CD4-positive, alpha-beta T cell treated with Interleukin-15 for 4 hours (primary cell): ENCODE measurements at places on chromosomes 3 and 15.

- no peak for DNase-seq
Measured at GRCh38 chr3:69294014-69294766, 91.7 kb downstream of the FRMD4B start.

DNA sequence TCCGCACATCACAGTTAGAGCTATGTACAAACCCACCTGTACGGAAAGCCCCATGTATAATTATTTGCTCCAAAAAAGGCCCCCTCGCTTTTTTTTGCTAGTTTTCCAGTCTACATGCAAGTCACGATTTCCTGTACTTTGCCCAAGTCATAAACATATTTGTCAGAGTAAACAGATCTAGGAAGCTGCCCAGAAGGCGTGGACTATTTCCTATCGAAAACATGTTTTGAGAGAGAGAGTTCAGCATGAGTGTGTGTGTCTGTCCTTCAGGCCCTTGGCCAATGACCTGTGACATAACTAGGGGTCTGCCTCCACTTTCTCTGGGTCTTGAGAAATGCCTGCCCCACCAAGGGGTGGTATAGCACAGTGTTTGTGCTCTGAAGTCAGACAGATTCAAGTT lies 72.7 kb upstream of the HACD2 start:
- DNase-seq, result no peak

DNA sequence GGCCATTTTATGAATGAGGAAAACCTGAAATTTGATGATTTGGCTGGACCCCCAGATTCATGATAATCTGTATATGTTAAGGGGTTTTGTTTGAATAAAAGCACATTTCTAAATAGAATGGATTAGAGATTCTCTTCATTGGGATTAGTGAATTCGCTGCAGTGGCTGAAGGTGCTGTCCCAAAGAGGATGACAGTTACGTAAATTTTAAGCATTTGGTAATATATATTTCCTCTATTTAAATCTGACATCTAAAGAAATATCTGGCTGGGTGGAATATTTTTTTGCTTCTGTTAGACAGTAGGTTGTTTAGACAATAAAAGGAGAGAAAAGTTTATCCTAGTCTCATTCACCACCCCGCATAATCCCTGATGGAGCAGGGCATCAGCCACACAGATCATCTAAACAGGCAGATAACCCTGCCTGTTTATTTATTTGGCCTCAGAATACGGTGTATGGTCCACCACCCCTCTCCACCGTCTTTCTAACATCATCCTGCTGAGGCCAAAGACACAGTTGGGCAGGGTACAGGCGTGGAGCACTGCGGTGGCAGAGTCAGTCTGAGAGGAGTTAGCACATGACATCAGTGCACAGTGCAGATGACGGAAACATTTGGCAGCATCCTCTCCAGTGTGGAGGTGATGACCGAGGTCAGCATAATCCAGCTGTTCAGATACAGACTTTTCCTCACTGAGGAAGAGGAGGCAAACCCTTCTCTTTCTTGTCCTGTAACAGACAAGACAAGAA lies 20.4 kb upstream of the NFKBIZ start:
- DNase-seq, result peak; percentile 52

DNA sequence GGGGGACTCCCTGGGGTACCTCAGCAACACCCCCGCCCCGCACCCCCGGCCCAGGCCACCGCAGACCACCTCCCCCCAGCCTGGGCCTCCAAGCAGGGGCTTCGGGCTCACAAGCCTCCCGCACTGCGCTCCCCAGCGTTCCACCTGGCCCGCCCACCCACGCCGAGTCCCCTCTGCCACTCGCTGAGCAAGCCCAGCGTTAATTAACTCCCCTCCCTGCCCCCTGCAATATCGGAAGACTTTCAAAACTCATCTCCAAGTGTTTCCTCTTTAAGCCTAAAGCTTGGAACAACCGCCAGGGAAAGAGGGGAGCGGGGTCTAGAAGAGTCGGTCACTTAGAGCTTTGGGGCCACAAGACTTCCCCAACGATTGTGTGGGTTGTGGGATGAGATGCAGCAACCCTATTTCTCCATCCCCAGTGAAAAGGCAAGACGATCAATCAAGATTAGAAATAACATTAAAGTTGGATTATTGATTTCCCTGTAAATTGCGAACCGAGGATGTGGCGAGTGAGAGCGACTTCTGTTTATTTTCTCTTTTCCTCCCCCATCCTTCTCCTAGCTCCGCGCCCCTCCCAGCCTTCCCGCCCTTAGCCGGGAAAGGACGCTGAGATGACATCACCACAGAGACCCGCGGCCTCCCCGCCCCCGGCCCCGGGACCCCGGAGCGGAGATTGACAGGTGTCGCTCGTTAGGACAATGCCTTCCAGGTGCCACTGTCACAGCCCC lies 30.2 kb downstream of the NR2F2 start:
- no peak for DNase-seq

- no peak for DNase-seq
Measured at GRCh38 chr3:101567528-101568317, 6.1 kb downstream of the TRMT10C start.

DNA sequence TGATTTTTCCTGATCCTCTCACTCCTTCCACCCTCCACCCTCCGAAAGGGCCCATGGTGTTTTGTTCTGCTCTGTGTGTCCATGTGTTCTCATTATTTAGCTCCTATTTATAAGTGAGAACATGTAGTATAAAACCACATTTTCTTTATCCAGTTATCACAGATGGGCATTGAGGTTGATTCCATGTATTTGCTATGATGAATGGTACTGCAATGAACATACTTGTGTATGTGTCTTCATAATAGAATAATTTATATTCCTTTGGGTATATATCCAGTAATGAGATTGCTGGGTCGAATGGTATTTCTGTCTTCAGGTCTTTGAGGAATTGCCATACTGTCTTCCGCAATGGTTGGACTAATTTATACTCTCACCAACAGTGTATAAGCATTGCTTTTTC lies 126.0 kb downstream of the IMPG2 start:
- DNase-seq, result no peak

GRCh38 chr15:65085990-65086679 lies 9.6 kb downstream of the KBTBD13 start:
- DNase-seq, result no peak

GRCh38 chr3:194013928-194014327 lies 122.0 kb upstream of the HES1 start:
- DNase-seq, result no peak

GRCh38 chr15:57301307-57301706 lies 75.0 kb upstream of the CGNL1 start:
- no peak for DNase-seq

GRCh38 chr3:192858849-192859585 lies 58.6 kb downstream of the MB21D2 start:
- no peak for DNase-seq
